ENCODE measurements at places on chromosomes 2 and 18.

GRCh38 chr18:67131498-67131897, 385.0 kb downstream of the DSEL start:
- no peak for DNase-seq

- DNase-seq = no peak
Measured at GRCh38 chr2:178136321-178137025, 24.2 kb downstream of the RBM45 start.

- no peak for DNase-seq
Measured at GRCh38 chr2:19478409-19478808, 120.0 kb upstream of the OSR1 start.

DNA sequence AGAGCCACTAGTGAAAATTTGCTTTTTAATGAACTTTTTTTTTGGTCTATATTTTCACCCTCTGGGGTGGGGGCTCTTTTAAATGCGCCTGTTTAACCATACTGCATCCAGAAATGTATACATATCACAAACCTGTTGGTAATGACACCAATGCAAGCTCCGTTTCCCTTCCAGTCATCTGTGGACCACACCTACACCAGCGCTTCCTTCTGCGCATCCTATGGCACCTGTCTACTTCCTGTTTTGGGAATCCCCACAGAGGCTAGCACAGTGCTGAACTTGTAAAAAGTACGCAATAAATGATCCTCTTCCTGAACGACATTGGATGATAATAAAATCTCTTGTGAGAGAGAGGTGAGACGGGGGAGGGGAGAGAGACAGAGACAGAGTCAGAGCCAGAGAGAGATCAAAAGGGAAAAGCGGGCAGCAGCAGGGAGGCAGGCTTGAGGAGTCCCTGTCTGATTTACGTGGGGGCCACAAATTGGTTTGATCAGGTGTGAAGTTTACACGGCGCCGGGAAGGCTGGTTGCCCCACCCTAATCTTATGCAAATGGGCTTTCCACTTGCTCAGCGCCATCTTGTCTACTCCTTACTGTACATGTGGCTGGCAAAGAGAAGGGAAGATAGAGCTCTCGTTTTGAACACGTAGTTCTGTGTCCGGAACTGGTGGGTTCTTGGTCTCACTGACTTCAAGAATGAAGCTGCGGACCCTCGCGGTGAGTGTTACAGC, 38.1 kb upstream of the SLC38A11 start:
- no peak for DNase-seq

DNA sequence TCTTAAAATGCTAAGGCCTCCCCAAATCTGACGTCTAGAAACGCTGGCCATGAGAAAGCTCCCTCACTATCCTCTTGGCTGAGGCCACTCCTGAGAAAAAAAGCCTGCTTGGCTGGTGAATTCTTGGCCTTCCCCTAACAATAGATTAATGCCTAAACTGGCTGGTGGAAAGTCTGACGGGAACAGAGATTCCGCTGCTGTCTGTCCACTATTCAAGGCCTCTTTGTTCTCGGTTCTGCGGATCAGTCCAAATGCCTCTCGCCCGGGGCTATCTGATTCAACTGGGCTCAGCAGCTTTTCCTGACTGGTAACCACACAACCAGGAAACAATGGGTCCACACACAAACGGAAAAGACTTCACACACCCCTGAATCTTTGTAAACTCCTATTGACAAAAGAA, 27.2 kb downstream of the PXDN start:
- peak; percentile 96 for DNase-seq

Measured in islet precursor cell (in vitro differentiated cells).